ENCODE measurements at places on chromosomes 3 and 15.

DNA sequence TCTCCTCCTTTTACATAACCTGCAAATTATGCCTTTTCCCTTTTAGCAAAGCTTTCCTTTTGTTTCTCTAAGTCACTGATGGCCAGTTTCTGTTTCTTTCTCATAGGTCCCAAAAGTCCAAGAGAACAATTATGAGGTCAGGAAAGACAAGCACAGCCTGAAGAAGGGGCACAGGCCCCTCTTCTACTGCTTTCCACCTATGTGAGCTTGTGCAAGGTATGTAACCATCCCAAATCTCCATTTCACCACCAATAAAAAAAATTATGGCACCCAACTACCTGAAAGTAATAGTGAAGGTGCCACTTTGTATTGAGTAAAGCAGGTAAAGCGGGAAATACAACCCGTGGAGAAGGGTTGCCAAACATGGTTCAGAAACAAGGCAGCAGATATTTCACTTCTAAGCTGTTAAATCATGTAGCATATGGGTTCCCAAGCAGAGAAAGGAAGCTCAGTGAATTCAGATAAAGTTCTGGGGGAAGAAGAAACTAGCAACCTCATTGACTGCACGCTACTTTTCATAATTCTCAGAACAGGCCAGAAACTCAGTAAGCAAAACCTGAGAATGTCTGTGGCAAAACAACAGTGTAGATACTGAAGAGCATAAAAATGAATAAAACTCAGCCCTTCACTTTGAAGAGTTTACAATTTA is 4.2 kb downstream of the PLOD2 start:
- H3K27ac ChIP-seq = no peak overlapping the region
- peaks cover 38% of the 10 kb centered on the region for H3K27me3 ChIP-seq
- H3K36me3 ChIP-seq = no peaks in the 10 kb centered on the region
- no peak for DNase-seq
- no peak overlapping the region for H3K4me3 ChIP-seq

DNA sequence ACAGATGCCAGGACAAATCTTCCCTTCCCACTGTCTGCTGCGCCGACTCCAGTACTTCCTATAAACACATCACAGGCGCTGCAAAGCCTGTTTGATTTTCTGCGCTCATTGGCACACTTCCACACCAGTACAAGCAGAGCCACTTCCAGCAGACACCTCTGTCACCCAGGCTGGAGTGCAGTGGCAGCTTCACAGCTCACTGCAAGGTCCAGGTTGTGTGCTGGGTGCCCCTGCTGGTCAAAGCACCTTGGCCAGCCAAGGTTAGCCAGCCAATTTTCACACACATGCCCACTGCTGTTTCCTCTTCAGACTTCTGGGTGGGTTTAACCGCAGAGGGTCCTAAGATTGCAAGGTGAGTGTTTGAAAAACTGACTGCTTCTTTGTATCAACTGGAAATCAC is 4.9 kb downstream of the CHDH start:
- peaks cover 24% of the 10 kb centered on the region for H3K27me3 ChIP-seq
- H3K4me3 ChIP-seq = no peak overlapping the region
- H3K27ac ChIP-seq = no peak overlapping the region
- no peaks in the 10 kb centered on the region for H3K36me3 ChIP-seq
- no peak for DNase-seq

DNA sequence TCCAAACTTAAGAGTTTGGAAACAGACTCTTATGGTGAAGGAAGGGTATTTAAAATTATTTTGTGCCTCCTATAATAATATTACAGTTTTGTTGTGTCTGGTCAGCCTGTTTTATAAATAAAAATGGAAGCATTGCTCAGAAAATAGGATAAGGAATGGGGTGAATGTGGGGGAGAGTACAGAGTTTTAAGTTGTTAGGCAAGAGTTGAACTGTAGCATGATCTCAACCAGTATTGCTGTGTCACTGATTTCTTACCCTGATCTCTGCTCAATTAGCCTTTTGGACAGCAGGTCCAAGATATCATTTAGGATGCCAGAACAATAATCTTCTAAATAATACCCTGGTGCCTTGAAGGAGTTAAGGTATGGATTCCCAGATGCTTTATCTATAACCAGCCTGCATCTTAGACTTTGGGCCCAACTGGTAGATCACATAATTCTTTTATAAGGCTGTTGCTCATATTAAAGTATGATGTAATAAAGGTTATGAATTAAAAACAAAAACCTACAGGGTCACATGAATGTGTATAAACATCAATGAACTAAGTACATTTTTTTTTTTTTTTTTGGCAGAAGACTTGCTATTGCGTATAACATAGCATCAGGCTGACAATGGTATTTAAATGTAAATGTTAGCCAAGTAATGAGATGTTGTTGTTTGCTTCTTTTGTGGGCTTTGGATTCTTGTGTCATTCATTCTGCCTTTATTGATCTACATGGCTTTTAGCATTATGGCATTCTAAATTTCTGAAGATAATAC is 70.0 kb downstream of the MITF start:
- no peaks in the 10 kb centered on the region for H3K4me1 ChIP-seq
- peaks cover 3% of the 10 kb centered on the region for H3K27me3 ChIP-seq
- H3K4me3 ChIP-seq = no peak overlapping the region
- no peaks in the 10 kb centered on the region for H3K36me3 ChIP-seq

GRCh38 chr3:59006634-59007517 is 42.9 kb downstream of the CFAP20DC start:
- no peak overlapping the region for H3K27ac ChIP-seq
- H3K36me3 ChIP-seq = no peaks in the 10 kb centered on the region
- DNase-seq = no peak
- no peaks in the 10 kb centered on the region for H3K4me1 ChIP-seq

DNA sequence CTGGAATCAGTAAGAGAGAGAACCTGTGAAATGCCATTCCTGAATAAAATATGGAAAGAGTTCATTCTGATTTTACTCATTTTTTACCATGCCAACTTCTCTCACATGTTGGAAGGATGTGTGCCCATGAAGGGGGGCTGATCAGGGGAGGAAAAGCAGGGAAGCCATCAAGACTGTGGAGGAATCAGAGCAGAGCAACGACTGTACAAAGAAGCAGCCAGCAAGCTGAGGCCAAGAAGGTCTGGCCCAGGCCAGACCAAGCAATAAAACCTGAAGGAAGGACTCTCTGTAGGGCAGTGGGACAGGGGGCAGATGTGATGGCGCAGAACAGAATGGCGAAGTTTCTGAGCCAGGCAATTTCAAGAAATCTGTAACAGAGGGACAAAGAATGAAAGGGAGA is 24.0 kb upstream of the ARNT2 start:
- peaks cover 3% of the 10 kb centered on the region for H3K27me3 ChIP-seq
- H3K4me1 ChIP-seq = no peaks in the 10 kb centered on the region
- no peaks in the 10 kb centered on the region for H3K36me3 ChIP-seq
- H3K4me3 ChIP-seq = no peak overlapping the region
- no peak for DNase-seq

DNA sequence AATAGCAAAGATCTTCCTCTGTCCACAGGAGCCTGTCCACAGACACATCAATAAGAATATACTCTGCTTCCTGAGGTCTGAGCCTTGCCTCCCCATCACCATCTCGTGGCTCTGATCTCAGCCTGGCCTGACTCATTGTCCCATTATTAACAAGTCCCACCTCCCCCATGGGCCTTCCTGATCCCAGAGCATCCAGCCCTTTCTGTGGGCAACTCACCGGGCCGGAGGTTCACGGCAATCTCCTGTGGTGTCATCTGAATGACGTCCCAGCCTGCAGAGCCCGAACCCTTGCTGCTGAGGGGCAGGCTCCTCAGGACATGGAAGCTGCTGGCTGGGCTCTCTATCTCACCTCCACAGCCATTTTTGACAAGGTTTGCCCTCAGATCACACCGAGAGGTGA is 28.1 kb downstream of the ITGB5 start:
- no peaks in the 10 kb centered on the region for H3K4me1 ChIP-seq
- H3K4me3 ChIP-seq = no peak overlapping the region
- H3K27ac ChIP-seq = no peak overlapping the region
- H3K36me3 ChIP-seq = no peaks in the 10 kb centered on the region

GRCh38 chr3:73451301-73451944 is 173.3 kb downstream of the PDZRN3 start:
- H3K27me3 ChIP-seq = no peaks in the 10 kb centered on the region
- no peak for DNase-seq
- no peak overlapping the region for H3K4me3 ChIP-seq
- no peaks in the 10 kb centered on the region for H3K4me1 ChIP-seq
- no peak overlapping the region for H3K27ac ChIP-seq

- H3K27ac ChIP-seq = no peak overlapping the region
- no peaks in the 10 kb centered on the region for H3K27me3 ChIP-seq
- H3K4me1 ChIP-seq = peaks cover 12% of the 10 kb centered on the region
- no peak overlapping the region for H3K4me3 ChIP-seq
- H3K36me3 ChIP-seq = no peaks in the 10 kb centered on the region
Measured at GRCh38 chr15:63990454-63990853, 55.8 kb downstream of the DAPK2 start.

DNA sequence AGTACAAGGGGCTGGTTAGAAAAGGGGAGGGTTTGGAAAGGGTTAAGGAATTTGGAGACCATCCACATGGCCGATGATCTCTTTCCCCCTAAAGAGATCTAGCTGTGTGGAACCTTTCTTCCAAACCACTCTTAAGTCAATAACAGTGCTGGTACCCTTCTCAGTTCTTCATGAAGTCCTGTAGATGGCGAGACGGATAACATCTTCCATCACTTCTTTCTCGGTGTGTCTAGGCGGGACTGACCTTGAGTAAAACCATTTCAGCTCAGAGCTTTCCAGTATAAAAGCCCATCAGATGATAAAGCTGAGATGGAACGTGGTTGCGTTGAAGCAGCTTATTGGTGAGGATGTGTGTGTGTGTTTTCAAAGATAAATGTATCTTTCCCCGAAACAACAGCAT is 151.5 kb upstream of the BHLHE40 start:
- no peak for DNase-seq
- peaks cover 58% of the 10 kb centered on the region for H3K36me3 ChIP-seq
- H3K27ac ChIP-seq = peak overlapping the region; percentile 92
- H3K27me3 ChIP-seq = no peaks in the 10 kb centered on the region
- H3K4me3 ChIP-seq = peak overlapping the region; percentile 66

GRCh38 chr15:77982127-77982490 is 95.4 kb downstream of the TBC1D2B start:
- H3K27ac ChIP-seq = no peak overlapping the region
- no peaks in the 10 kb centered on the region for H3K36me3 ChIP-seq
- no peak overlapping the region for H3K4me3 ChIP-seq
- H3K4me1 ChIP-seq = no peaks in the 10 kb centered on the region
- H3K27me3 ChIP-seq = peaks cover 4% of the 10 kb centered on the region

- H3K27me3 ChIP-seq = no peaks in the 10 kb centered on the region
- peak overlapping the region; percentile 71 for H3K27ac ChIP-seq
- H3K36me3 ChIP-seq = peaks cover 29% of the 10 kb centered on the region
- peak overlapping the region; percentile 25 for H3K4me3 ChIP-seq
- no peak for DNase-seq
- H3K4me1 ChIP-seq = peaks cover 19% of the 10 kb centered on the region
Measured at GRCh38 chr3:156795890-156796481, 30.2 kb upstream of the LEKR1 start.

- H3K27me3 ChIP-seq = no peaks in the 10 kb centered on the region
- no peak overlapping the region for H3K4me3 ChIP-seq
- DNase-seq = no peak
- no peak overlapping the region for H3K27ac ChIP-seq
Measured at GRCh38 chr3:172126741-172127140, 87.4 kb downstream of the FNDC3B start.

DNA sequence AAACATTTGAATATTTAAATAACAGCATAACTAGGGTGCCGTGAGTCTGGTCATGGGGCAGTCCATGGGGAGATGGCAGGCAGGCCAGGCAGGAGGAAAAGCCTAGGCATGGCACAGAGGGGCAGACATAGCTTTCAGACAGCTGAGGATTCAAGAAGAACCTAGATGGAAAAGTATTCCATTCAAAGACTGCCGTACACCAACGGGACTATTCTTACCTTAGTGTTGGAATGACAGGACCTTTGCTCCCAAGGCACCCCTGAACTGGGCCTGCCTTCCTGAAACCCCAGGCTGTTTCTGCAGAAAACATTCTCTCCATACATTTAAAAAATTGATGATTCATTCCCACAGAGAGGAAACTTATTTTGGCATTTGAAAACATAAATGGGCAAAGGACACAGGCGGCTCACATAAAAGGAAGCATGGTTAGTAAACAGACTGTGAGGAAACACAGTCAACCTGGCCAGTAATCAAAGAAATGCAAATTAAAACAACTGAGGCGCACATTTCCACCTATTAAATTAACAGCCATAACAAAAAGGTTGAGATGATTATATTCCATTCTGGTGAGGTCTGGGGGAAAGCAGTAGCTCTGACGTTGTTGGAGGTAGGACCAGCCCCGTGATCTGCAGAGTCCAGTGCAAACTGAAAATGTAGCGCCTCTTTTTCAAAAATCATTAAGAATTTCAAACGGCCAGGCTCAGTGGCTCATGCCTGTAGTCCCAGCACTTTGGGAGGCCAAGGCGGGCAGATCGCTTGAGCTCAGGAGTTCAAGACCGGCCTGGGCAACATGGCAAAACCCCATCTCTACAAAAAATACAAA is 71.3 kb upstream of the SMAD3 start:
- H3K4me1 ChIP-seq = no peaks in the 10 kb centered on the region
- no peaks in the 10 kb centered on the region for H3K36me3 ChIP-seq
- no peak for DNase-seq

GRCh38 chr3:115022199-115022598 is 124.9 kb downstream of the ZBTB20 start:
- H3K4me3 ChIP-seq = no peak overlapping the region
- no peak overlapping the region for H3K27ac ChIP-seq
- no peaks in the 10 kb centered on the region for H3K27me3 ChIP-seq
- no peaks in the 10 kb centered on the region for H3K4me1 ChIP-seq
- no peak for DNase-seq

DNA sequence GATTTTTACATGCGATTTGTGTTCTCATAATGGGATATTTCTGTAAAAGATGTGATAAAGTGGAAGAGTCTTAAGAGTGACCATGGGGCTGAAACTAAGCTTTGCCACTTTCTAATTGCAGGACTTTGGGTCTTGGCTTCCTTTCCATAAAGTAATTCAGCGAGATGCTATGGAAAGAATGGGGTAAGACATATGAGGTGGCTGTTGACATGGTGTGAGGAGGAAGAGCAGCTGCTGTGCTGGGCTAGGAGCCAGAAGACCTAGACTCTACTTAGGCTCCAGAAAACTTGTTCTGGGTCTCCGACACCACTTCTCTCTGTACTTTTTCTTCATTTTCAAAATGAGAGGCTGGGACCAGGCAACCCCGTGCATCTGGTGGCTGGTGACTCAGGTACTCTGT is 654.5 kb upstream of the CFAP20DC start:
- H3K27ac ChIP-seq = no peak overlapping the region
- H3K27me3 ChIP-seq = peaks cover 3% of the 10 kb centered on the region
- peaks cover 3% of the 10 kb centered on the region for H3K36me3 ChIP-seq
- no peak for DNase-seq
- H3K4me1 ChIP-seq = no peaks in the 10 kb centered on the region
- no peak overlapping the region for H3K4me3 ChIP-seq

DNA sequence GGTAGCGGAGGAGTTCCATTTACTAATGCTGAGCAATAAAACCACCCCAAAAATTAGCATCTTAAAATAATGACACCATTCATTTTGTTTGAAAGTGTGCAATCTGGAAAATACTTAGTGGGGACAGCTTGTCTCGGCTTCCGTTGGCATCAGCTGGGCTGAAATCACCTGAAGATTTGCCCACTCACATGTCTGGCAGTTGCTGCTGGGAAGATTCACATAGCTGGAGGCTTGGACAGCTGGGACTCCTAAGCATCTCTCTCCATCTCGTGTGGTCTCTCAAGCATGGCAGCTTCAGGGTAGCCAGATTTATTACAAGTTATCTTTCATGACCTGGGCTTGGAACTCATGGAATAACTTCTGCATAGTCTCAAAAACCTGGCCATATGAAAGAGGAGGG is 38.4 kb upstream of the BFSP2 start:
- H3K27ac ChIP-seq = no peak overlapping the region
- DNase-seq = no peak
- peaks cover 3% of the 10 kb centered on the region for H3K4me1 ChIP-seq
- no peak overlapping the region for H3K4me3 ChIP-seq
- no peaks in the 10 kb centered on the region for H3K27me3 ChIP-seq

Measured in activated naive CD8-positive, alpha-beta T cell treated with anti-CD3 and anti-CD28 coated beads, Interleukin-2, amount 10 ng/mL, durations not matched to agents 7 days and 5 days (primary cell).